Fibroblast of mammary gland (primary cell): ENCODE measurements at places on chromosomes 4 and X.

GRCh38 chr4:146648461-146648783 is 9.7 kb downstream of the POU4F2 start:
- no peak for DNase-seq

- no peak for DNase-seq
Measured at GRCh38 chr4:152594978-152595925, 59.4 kb upstream of the FBXW7 start.

DNA sequence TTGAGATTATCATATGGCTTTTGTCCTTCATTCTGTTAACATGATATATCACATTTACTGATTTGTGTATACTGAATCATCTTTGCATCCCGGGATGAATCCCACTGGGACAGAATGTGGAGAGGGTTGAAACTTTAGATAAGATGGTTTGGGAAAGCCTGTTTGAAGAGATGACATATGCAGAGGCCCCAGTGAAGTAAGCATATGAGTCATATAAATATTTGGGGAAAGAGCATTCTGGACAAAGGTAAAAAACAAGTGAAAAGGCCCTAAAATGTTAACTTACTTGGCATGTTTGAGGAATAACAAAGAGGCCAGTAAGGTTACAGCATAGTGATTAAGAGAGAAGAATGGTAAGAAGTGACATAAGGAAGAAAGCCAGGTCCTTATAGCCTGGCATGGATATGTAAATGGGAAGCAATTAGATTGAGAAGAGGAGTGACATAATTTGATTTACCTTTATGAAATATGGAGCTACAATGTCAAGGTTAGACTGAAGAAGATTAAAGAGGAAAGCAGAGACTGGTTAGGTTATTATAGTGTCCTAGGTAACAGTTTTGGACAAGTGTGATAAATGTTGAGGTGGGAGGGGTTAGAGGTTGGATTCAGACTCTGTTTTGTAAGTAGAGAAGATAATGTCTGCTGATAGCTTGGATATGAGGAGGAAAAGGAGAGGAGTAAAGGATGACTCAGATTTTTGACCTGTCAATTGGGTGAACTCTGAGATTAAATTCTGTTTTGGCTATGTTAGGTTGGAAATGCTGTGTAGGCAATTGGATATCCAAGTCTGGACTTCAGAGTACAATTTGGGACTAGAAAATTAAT is 54.6 kb upstream of the DRP2 start:
- DNase-seq = peak; percentile 86

GRCh38 chr4:161285461-161285860 is 878.3 kb downstream of the FSTL5 start:
- DNase-seq = no peak

- DNase-seq = peak; percentile 26
Measured at GRCh38 chr4:81260443-81261101, 45.5 kb upstream of the PRKG2 start.

- no peak for DNase-seq
Measured at GRCh38 chrX:37879692-37880091, 32.3 kb upstream of the DYNLT3 start.

DNA sequence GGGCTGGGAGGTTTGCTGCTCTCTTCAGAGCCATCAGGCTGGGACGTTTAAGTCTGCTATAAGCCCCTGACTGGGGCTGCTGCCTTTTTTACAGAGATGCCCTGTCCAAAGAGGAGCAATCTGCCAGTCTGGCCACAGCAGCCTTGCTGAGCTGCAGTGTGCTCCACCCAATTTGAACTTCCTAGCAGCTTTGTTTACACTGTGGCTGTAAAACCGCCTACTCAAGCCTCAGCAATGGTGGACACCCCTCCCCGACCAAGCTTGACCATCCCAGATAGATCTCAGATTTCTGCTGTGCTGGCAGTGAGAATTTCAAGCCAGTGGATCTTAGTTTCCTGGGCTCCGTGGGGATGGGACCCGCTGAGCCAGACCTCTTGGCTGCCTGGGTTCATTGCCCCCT is 40.7 kb downstream of the SPATA18 start:
- DNase-seq = peak; percentile 44

- no peak for DNase-seq
Measured at GRCh38 chrX:133722756-133723155, 262.6 kb downstream of the GPC3 start.

DNA sequence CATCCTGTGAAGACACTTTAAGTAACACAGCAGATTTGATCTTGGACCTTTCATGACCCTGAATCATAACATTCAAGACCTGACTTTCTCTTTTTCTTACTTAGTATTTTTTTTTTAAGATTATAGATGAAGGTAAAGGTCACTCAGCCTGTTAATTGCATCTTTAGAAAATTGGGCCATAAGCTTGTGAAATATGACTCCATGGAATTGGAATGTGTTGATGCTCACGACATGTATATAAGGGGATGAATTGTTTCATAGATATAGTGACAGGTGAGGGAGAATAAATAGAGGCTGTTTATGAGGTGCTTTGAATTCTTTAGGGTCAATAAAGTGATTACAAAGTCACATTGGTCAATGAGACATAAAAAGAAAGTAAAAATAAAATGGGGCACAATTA is 27.7 kb upstream of the HS3ST1 start:
- no peak for DNase-seq

- DNase-seq = no peak
Measured at GRCh38 chr4:106704253-106704870, 331.8 kb downstream of the DKK2 start.

- peak; percentile 67 for DNase-seq
Measured at GRCh38 chr4:87525636-87526295, 3.4 kb downstream of the SPARCL1 start.

GRCh38 chrX:99909946-99910345 is 500.1 kb downstream of the PCDH19 start:
- no peak for DNase-seq

DNA sequence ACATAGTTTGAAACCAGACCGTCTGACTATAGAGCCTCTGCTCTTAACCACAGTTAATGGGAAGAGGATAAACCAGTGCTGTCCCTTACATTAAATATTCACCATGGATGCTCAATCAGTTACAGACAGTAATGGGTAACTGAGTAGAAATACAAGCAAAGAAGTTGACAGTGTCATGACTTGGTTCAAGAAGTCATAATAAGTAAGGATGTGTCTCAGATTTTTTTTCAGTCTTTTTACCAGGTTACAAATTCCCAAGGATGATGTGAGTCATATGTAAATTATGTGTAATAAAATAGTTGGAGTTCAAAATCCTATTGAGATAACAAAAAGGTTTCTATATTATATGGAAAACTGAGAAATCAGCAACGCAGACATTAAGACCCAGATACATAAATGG is 31.1 kb downstream of the ZCCHC4 start:
- DNase-seq = no peak

DNA sequence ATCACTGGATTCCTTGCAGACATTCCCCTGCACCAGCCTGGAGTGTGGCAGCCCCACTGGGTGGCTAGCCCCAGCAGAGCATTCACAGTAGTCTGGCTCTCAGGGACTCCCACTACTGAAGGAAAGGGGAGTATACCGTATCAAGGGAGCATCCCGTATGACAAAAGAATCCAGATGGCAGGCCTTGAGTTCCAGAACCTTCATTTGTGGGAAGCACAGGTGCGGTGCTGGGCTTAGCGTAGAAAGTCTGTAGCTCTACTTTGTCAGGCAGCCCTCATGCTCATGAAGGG is 79.6 kb downstream of the CENPC start:
- no peak for DNase-seq

- DNase-seq = no peak
Measured at GRCh38 chr4:8699479-8700145, 107.0 kb downstream of the CPZ start.

DNA sequence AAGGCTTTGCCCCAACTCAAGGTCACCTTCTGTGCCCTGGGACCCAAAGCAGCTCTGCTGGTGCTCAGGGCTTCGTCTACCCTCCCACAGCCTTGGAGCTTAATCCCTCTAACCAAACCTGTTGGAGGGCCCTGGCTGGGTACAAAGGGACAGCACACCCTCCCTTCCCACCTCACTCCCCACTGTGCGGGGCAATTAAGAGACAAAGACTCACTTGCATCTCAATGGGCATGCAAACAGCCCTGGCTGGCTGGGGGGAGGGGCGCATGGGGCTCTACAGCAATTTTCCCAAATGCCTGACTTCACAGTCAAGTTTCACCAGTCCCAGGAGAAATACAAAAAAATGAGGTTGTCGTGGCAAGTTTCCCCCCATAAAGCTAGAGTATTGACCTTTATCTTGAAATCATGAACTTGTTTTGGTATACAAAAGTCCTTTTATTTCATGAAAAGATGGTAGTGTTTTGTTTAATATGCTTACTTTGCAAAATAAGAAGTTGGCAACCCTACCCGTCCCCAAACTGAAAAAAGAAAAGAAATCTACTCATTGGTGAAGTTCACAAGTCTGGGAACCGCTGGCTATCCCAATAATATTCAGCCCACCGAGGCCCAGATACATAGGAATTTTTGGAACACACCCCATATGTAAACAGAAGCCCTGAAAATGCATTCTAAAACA is 4.1 kb upstream of the CD99L2 start:
- DNase-seq = no peak
